Fibroblast of villous mesenchyme (primary cell): ENCODE measurements at places on chromosomes 1 and 21.
A peak's percentile ranks its signal among the peaks of the same experiment; 100 is the strongest.

- DNase-seq = no peak
Observed at GRCh38 chr21:42301371-42302075, 13.7 kb downstream of the TFF3 start.

- peak; percentile 28 for DNase-seq
Observed at GRCh38 chr1:233109096-233109495, 158.7 kb downstream of the NTPCR start.

- no peak for DNase-seq
Observed at GRCh38 chr1:231966983-231967382, 340.4 kb downstream of the DISC1 start.

DNA sequence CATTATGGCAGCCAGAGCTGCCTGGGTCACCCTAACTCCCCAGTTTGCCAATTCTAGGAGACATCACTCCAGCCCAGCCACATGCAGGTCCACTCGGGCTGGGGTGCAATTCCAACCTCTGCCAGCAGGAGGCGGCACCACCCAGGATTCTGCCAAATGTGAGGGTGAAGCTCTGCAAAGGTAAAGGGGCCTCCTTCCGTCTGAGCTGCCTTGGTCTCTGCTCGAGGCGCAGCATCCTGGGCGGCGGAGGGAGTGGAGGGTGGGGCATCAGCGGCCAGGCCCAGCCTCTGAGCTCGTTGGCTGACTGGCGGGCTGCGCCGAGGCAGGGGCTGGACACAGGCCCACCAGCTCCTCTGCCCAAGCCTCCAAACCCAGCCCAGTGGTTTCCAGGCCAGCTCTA is 63.8 kb downstream of the ARHGEF16 start:
- no peak for DNase-seq

DNA sequence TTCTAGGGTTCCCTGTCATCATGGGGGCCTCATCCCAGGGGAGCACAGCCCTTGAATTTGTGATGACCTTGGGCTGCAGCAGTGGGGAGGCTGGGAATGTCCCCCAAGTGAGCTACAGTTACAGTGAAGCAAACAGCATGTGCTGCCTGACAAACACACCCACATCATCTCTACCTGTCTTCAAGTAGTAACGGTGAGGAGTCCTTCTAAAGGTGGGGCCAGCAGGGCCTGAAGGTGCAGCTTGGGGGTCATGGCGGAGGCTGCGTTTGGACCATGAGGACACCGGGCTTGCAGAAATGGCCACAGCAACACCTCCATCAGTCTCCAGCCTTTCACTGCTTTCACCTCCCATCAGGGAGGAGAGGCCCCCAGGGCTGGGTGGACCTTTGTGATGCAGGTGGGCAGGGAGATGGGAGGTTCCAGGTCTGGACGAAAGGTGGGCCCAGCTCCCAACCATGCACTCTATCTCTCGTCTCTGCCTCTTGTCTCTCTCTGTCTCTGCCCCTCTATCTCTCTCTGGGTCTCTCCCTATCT is 55.7 kb downstream of the WNT9A start:
- DNase-seq = no peak

DNA sequence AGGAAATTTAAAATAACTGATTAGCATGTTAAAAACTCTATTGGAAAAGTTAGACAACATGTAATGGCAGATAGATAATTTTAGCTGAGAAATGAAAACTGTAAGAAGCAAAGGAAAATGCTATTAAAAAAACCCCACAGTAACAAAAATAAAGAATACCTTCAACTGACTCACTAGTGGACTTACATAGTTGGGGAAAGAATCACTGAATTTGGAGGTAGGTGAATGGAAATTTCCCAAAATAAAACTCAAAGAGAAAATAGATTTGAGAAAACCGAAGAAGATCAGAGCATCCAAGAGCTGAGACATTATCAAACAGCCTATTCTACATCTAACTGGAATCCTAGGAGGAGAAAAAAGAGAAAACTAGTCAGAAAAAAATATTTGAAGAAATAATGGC is 34.7 kb downstream of the PDE4B start:
- no peak for DNase-seq

- no peak for DNase-seq
Observed at GRCh38 chr1:47190857-47191256, 1.0 kb upstream of the PDZK1IP1 start.

DNA sequence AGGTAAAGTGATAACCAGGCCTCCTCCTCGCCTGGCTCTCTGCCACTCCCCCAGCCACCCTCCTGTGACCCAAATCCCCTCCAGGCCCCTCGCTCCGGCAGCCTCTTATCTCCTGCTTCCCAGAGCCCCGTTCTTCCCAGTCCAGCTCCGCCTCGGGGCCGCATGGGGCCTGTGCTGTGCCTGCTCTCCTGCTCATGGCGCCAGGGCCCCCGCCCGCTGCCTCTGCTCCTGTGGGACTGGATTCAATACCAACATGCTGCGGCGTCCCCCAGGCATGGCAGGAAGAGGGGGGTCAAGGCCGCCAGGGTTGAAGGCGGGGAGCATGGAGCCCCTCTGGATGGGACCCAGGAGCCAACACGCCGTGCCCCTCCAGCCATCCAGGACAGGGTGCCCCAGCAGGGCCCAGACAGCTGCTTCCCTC is 213.0 kb upstream of the VAMP3 start:
- no peak for DNase-seq

GRCh38 chr1:2043886-2044285 is 6.3 kb upstream of the PRKCZ start:
- DNase-seq = no peak

DNA sequence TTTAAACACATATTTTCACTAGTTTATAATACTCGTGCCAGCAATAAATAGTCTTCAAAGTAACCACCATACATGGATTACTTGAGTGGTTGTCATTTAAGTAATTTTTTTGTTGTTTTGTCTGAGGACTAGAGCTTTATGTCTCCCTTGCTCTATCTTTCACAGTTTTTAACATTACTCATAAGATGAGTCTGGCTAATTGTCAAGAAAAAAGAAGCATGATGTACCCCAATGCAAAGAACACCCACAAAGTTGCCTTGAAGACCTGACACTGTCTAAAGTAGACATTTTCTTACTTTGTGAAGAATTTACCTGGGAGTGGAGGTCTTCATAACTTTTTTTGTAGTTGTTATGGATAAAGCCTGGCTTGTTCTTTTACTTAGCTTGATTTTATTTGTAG is 210.4 kb upstream of the BRINP3 start:
- no peak for DNase-seq

GRCh38 chr1:17360272-17360956 is 11.6 kb upstream of the PADI6 start:
- no peak for DNase-seq

DNA sequence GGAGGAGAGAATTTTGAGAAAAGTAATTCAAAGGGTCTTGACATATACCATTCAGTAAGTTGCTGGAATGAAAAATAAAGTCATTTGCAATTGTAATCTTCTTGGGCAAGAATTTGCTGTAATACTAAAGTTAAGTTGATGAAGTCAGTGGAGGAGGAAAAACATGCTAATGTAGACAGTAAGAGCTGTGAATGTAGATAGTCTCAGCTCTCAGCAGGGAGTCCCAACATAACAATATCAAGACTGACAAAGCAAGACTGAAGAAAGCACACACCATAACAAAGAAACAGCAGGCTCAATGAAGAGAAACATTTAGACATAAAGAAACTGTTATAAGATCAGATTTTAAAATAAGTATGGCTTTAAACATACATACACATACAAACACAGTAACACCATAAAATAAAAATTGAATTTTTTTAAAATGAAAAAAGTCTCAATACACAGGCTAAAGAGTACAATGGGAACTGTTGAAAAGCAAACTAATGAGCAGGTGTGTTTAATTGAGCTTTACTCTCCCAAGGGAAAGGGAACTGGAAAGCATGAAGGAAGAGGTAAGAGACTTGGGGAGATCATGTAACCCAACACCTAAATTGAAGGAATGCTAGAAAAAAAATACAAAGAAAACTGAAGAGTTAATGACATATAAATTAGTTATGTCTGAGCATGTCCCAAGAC is 336.3 kb upstream of the NCAM2 start:
- DNase-seq = no peak

- DNase-seq = no peak
Observed at GRCh38 chr1:235317168-235317567, 10.8 kb downstream of the ARID4B start.

DNA sequence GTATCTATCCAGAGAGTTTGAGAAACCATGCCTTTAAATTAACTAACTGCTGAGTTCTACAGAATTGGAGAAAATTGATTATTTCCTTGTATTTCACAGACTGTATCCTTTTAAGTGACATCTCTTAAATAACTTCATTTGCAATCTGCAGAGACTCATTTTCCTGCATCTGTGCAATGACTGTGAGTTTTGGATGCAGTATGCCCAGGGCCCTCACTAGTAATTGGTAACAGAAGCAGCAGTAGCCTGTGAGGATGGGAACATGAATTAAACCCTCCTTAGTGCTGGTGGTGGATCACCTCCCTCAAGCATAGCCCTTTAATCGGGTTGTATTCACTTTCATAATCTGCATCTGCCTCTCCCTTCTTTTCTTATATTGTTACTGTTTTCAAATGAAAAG is 21.7 kb upstream of the SH3D21 start:
- no peak for DNase-seq

- DNase-seq = no peak
Observed at GRCh38 chr1:161970633-161971032, 53.0 kb downstream of the OLFML2B start.

GRCh38 chr1:248686815-248687214 is 15.8 kb downstream of the OR14I1 start:
- no peak for DNase-seq

DNA sequence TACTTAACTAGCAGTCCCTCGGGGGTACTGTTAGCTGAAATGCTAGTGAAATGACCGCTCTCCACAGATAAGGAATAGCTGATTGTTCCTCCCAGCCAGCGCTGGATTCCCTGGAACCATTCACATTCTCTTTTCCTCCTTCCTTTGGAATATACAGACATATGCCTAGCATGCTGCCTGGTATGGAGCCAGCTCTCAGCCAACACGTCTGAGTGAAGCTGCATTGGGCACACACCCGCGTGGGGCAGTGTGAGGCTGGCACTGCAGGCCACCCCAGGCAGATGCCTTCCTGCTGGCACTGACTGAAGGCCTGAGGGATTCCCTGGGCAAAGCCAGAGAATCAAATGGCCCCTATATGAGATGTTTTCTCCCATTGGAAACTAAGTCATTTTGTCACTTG is 66.7 kb downstream of the TLR5 start:
- no peak for DNase-seq

GRCh38 chr1:212760126-212760823 is 31.3 kb downstream of the NSL1 start:
- peak; percentile 14 for DNase-seq

DNA sequence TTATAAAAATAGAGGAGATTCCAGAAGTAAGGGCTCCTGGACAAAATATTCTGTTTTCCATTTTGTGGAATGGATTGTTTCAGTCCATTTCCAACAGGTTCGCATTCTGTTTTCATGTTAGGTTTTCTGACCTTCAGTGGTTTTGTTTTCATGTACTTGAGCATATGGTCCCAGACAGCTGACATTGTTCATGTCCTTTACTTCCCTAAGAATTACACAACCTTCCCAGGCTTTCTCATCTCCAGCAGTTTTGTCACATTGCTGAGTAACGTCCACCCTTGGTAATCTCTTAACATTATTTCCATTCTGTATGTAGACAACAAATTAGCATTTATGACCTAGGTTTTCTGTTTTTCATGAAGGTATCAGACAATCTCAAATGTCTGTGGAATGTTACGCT is 21.0 kb upstream of the ERRFI1 start:
- peak; percentile 96 for DNase-seq
